ENCODE measurements at places on chromosomes 3 and 15.

GRCh38 chr15:44788748-44789147 lies 52.4 kb downstream of the TRIM69 start:
- DNase-seq = no peak

GRCh38 chr15:76344893-76345582 lies 8.5 kb downstream of the ISL2 start:
- DNase-seq = no peak

GRCh38 chr15:66746231-66746605 lies 44.2 kb downstream of the SMAD6 start:
- no peak for DNase-seq

DNA sequence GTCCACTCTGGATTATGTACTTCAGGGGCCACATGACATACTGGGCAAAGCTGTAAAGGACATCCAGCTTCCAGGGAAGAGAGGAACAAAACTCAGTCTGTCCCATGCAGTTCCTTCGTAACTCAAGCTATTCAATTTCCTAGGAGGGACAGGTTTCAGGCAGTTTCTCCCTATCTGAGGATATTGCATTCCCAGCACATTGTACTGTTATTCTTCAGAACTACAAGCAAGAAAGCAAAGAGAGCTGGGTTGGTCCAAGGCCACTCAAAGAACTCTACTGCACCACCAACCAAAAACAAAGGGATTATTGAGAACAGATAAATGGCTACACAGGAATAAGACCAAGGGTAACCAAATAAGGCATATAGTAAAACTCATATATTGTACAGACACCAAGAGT lies 117.6 kb upstream of the ARL6 start:
- no peak for DNase-seq

GRCh38 chr3:58065700-58066167 lies 57.5 kb downstream of the FLNB start:
- DNase-seq = no peak

DNA sequence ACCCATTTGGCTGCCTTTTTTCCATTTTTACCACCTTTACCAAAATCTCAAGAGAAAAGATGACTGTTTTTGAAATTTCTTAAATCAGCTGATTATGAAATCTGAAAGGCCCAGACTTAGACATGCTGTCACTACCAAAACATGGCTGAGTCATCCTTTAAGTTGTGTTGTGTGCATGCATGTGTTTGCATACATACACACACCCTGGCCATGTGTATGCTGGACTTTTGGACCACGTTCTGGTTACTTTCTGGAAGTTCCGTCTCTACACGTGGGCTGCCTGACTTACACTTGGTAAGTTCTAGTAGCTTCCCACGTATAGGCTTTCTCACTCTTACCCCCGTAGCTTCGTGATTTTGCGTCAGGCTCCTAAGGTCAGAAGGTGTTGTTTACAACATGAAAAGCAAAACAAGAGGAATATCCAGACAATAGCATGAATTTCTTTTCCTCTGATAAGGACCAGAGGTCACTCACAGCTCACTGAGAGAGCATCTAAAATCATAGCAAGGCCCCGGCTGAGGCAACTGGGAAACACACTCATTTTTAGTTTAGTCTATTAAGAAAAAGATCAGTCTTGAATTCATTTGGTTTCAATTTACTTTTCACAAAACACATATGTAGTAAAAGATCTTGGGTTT lies 62.4 kb downstream of the COL8A1 start:
- no peak for DNase-seq

GRCh38 chr3:76310089-76310488 lies 524.7 kb upstream of the ZNF717 start:
- DNase-seq = no peak

GRCh38 chr15:87799838-87800237 lies 456.7 kb downstream of the NTRK3 start:
- no peak for DNase-seq

- DNase-seq = no peak
Observed at GRCh38 chr3:138944929-138945708, 1.8 kb downstream of the FOXL2 start.

DNA sequence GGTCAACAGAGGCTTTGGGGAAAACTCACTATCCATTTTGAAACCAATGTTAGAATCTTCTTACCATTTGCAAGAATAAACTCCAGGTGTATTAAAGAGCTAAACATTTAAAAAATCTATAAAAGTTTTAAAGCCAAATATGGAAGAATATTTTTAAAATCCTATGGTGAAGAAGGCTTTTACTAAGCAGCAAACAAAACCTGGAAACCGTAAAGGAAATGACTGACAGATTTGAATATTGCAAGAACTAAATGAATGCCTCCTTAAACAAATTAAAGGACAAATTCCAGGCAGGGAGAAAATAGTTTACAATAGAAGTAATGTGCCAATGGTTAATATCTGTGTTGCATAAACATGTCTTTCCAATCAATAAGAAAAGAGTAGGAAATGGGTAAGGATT lies 68.1 kb downstream of the KLF15 start:
- DNase-seq = no peak

GRCh38 chr15:69881766-69882165 lies 216.0 kb downstream of the TLE3 start:
- DNase-seq = no peak

- no peak for DNase-seq
Observed at GRCh38 chr3:120177707-120178306, 83.6 kb upstream of the GSK3B start.

- DNase-seq = no peak
Observed at GRCh38 chr3:106703524-106703923, 673.7 kb upstream of the CCDC54 start.

GRCh38 chr15:67839499-67839928 lies 331 bp downstream of the RNU6-1 start:
- DNase-seq = no peak
